Activated T-cell treated with anti-CD3 and anti-CD28 coated beads, Interleukin-2, amount 50 U/mL, for 72 hours (primary cell): ENCODE measurements at places on chromosomes 13 and 19.

- no peak for DNase-seq
These were observed 177.6 kb downstream of the SHISA2 start for GRCh38 chr13:25874064-25874737.

DNA sequence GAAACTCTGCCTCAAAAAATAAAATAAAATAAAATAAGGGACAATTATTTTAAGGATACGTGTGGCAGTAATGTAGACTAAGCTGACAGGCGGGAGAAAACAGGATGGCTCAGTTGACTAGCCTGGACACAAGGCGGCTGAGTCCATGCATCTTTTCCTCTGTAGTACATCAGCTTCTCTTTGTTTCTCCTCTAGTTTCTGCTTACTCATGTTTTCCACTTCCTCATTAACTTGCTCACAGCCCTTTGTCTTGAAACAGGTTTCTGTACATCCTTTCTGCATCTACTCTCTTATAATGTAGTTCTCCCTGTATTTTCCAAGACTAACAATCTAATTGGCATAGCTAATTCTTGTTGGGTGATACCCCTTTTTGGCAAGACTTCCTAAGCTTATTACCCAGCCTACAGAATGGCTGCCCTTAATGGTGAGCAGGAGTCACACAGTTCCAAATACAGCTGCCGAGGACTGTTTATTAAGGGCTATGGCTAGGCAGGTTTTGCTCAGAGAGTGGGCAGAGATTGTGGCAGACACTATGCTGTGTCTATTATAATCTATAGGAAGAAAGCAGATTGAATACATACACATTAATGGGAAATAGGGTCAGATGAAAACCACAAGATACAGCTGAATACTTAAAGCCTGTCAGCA is 58.7 kb upstream of the KLF5 start:
- DNase-seq, result no peak

DNA sequence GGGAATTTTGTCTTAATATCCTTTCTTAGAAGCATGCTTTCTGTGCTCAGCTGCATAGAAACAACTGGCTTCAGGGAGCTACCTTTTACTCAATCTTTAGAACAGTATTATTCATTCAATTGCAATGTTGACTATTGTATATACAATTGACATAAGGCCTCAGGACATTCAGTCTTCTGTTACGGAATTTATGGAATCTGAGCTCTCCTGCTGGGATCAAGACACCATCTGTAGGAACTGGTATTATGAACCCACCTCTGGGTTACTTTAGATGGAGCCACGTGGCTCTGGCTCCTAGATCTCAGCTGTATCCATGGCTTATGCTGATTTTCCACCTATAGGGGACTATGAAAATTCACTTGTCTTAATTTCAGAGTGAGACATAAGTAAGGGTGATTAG is 716.2 kb upstream of the GPC6 start:
- DNase-seq, result no peak

GRCh38 chr13:29791997-29792780 is 58.2 kb downstream of the UBL3 start:
- DNase-seq, result no peak

DNA sequence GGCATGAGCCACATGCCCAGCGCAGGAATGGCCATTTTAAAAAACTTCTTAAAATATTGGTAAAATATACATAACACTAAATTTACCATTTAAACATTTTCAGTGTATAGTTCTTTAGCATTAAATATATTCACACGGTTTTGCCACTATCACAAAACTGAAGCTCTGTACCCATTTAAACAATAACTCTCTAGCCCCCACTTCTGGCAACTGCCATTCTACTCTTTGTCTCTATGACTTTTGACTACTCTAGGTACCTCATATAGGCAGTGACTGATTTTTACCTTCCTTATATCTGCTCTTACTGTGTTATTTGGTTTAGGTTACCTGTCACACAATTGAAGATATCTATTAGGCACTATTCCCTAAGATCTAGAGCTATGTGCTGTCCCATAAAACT is 2.3 kb upstream of the KBTBD7 start:
- no peak for DNase-seq

DNA sequence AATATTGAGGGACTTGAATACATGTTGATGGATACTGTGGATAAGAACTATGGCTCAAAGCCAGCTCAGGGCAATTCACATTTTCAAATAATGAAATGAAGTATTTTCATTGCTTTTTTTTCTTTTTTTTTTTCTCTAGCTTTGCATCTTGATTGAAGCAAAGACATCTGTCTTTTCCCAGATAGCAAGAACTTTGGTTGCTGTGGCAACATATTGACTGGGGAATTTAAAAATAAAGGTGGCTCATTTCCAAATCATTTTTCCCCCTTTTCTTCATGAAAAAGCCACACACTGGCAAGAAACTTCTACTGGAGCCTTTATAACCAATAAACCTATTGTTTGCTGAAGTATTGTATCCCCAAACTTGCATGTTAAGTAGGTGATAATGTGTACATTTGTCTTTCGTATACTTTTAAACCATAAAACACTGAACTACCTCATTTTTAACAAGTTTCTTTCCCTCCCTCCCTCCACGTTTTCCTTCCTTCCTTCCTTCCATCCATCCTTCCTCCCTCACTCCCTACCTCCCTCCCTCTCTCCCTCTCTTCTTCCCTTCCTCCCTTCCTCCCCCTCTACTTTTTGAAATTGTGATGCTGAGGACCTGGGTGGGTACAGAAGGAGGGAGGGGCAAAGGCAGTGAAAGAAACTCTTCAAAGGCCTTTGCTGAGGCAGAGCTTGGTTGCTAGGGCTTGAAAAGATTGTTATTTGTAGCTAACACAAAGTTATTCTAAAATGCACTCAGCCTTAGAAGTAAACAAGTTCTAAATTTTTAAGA is 343.5 kb upstream of the SPRY2 start:
- no peak for DNase-seq
